Transverse colon (tissue), 4 donors: ENCODE measurements at places on chromosomes 11 and 22.
A peak's percentile ranks its signal among the peaks of the same experiment; 100 is the strongest.

DNA sequence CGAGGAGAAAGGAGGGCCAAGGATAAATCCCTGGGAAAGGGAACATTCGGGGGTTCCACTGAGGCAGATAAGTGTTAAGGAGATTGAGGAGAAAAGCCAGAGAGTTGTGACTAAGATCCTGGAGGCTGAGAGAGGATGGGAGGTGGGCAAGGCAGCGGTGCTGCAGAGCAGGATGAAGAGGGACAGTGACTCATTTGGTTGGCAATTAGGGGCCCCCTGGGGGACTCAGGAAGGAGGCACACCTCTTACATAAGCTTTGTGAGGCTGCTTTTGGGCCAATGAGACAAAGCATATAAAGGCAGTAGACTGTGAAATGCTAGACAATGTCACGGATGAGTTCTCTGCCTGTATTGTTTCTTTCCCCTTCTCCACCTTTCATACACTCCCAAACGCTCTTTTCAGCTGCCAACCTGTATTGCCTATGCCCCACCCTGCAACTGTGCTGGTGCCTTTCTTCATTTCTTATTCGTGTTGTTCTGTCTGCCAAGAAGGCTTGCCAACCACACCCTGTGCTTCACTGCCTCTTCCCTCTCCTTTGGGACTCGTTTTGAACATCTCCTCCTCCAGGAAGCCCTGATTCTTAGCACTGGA is 246.8 kb upstream of the KIRREL3 start:
- no peak for DNase-seq

GRCh38 chr22:39617342-39617741 is 46.8 kb downstream of the CACNA1I start:
- DNase-seq: no peak

DNA sequence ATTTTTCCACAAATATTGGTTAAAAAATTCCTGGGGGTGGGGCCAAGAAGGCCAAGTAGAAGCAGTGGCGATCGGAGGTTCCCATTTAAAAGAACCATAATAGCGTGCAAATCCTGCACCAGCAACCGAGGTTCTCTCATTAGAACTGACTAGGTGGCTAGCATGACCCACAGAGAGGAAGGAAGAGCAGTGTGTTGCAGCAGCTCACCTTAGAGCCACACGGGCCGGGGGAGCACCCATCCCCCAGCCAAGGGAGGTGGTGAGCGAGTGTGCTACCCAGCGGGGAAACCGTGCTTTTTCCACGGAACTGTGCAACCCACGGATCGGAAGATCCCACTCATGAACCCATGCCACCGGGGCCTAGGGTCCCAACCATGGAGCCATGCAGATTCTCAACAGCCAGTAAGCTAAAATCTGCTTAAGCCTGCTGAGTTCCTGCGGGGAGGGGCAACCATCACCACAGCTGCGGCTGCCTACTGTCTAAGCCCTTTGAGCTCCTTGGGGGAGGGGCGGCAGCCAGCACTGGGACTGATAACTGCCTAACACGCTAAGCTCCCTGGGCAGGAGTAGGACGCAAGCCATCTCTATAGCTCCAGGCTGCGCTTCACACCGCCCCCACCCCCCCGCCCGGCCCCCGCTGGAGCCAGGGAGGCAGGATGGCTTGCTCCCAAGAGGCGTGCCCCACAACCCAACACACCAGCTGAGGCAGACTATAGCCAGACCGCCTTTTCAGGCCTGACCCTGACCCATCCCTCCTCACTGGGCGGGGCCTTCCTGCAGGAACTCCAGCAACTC is 21.0 kb upstream of the HTATIP2 start:
- no peak for DNase-seq

DNA sequence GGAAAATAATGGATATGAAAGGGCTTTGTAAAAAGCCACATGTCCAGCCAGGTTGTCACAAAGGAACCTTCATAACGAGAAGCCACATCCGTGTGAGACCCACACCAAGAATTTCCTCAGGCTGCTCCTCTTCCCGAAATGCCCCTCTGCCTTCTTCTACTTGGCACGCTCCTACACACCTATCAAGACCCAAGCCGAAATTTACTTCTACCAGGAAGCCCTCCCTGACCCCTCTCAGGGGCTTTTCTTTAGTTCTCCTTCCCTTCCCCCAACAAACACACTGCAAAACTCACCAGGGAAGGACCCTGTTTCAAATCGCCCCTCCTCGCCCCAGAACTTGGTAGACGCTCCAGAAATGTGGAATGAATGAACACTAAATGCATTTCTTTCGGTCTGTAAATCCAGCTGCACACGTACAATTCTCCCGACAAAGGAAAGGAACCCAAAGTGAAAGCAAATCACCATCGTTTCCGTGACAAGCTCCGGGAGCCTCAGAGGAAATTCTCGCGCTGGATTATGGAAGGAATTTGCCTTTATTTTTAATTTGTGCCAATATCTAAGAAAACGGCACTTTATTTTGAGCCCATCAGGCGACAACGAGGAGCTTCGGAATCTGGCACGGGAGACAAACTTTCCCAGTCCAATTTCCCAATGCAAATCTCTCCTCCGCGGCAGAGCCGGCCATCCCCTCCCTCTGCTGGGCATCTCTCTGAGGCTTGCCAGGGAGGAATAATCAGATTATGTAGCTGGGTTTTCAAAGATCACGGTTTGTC is 13.2 kb upstream of the SHISAL1 start:
- no peak for DNase-seq

DNA sequence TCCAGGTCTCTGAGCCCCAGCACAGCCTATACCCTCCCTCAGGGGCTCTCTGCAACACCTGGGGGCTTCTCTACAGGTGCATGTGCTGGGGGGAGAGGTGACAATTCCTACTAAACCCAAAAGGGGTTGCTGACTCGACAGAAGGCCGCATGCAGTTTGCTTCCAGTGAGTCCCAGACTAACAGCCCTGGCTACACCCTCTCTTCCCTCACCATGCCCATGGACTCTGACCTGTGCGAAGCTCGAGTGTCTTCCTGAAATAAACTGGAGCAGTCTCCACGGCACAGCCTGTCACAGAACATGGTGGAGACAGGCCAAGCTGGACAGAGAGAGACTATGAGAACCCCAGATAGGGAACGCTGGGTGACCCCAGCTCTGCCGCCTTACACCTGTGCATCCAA is 16.6 kb downstream of the PLEKHA7 start:
- DNase-seq: peak; percentile 79

DNA sequence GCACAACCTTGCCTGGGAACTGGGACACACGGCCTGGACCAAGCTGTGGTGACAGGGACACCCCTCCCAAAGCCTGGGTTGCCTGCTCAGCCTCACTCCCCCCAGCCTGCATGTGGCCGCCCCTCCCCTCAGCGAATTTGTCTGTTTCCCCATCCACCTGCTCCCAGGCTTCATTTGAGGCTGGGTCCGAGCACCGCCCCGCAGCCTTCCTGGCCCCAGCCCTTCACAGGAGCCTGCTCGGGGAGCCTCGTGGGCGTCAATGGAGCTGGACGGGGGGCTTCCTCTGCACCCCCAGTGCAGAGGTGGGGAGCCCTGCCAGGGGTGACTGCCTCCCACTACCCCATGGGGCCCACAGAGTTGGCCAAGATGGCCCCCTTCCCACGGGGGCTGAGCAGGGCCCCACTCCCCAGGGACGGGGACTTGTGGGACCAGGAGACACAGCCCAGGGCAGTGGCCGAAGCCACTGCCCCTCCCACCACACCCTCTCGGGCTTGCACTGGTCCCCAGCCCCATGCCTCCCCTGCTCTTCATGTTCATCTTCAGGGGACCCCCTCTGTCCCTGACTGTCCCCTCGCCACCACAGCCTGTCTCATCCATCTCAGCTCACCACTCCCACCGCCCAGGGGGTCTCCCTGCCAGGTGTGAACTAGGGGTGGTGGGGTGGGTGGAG is 91.7 kb downstream of the WNT7B start:
- DNase-seq: no peak

DNA sequence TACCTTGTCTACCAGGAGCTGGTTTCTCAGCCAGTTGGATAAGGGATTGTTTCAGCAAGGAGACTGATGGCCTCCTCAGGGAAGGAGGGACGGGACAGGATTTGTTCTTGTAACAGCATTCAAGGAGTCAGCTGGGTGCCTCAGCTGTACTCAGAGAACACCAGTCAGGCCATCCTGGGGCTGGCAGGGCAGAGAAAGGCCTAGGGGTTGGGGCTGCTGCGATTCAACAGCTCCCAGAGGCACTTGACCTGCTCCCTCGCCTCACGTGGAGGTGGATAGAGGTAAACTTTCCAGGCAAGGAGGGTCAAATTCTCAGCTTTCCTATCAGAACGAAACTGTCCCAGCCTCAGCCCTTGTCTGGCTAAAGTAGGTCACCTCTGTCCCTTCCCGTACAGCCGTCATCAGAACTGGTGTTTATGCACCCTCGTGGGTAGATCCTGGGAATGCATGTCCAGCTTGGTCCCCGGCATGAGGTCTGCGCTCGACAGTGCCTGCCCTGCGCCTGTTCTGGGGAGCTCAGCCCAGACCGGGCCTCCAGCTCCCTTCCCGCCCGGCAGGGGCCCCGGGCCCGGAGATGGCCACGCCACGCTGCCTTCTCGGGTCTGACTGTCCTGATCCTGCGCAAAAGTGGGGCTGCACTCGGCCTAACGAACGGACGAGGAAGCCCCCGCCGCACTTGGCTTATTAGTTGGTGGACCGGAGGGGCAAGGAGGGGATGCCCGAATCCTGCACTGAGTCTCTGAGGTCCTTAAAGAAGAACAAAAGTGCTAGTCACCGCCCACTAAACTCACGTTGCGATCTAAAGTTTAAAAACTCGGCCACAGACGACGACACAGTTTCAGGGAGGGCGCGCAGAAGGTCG is 762 bp upstream of the CCDC134 start:
- DNase-seq: peak; percentile 29

- DNase-seq: no peak
These were observed 43.9 kb downstream of the C11orf91 start for GRCh38 chr11:33656768-33657167.
